NCI-H2171 treated with DMSO at 0.1 percent for 48 hours (cell line): ENCODE measurements at places on chromosomes 7 and 10.

- no peak for DNase-seq
Observed at GRCh38 chr7:39691821-39692220, 68.4 kb downstream of the RALA start.

- no peak for DNase-seq
Observed at GRCh38 chr7:84948634-84949033, 238.2 kb downstream of the SEMA3D start.

DNA sequence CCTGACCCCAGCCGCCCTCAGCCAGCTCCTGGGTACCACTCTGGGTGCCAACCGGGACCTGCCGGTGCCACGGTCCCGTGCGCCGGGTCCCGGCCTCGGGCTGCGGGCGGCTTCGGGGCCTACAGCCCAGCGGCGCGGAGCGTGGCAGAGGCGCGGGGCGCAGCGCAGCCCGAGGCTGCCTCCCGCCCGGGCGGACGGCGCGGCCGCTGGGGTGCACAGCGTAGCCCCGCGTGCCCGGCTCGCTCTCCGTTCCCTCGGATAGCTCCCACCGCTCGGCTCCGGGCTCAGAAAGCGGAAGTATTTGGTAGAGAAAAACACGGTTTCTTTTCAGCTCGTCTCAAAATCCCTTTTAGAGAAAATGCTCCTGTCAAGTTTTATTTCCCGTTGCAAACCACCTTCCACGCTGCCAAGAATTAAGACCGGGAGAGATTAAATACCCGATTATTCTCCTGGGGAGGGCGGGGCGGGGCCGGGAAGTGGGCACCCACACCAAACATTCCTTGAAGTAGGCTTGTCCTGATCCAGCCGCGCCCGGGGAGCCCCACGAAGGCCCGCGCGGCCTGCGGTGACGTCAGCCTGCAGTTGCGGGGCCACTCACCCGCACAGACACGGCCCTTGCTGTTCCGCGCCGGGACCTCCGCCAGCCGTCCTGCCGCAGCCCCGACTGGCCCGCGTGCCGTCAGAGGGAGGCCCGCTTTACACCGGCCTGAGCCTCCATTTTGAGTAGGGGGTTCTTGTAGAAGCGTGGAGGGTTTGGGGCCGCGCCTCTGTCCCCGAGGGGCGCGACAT lies 7.2 kb downstream of the HOXA13 start:
- DNase-seq, result no peak

- DNase-seq, result no peak
Observed at GRCh38 chr10:12480440-12480839, 131.1 kb downstream of the CAMK1D start.

GRCh38 chr7:20438694-20439376 lies 108.1 kb downstream of the ITGB8 start:
- DNase-seq, result no peak

DNA sequence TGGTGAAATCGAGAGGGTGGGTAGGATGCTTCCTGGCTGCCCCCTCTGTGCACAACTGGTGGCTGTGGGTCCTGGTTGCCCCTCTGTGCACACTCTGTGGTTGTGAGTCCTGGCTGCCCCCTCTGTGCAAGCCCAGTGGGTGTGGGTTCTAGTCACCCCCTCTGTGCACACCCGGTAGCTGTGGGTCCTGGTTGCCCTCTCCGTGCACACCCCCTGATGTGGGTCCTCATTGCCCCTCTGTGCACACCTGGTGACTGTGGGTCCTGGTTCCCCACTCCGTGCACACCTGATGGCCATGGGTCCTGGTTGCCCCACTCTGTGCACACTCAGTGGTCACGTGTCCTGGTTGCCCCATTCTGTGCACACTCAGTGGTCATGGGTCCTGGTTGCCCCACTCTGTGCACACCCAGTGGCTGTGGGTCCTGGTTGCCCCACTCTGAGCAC lies 20.3 kb upstream of the RET start:
- DNase-seq, result no peak

DNA sequence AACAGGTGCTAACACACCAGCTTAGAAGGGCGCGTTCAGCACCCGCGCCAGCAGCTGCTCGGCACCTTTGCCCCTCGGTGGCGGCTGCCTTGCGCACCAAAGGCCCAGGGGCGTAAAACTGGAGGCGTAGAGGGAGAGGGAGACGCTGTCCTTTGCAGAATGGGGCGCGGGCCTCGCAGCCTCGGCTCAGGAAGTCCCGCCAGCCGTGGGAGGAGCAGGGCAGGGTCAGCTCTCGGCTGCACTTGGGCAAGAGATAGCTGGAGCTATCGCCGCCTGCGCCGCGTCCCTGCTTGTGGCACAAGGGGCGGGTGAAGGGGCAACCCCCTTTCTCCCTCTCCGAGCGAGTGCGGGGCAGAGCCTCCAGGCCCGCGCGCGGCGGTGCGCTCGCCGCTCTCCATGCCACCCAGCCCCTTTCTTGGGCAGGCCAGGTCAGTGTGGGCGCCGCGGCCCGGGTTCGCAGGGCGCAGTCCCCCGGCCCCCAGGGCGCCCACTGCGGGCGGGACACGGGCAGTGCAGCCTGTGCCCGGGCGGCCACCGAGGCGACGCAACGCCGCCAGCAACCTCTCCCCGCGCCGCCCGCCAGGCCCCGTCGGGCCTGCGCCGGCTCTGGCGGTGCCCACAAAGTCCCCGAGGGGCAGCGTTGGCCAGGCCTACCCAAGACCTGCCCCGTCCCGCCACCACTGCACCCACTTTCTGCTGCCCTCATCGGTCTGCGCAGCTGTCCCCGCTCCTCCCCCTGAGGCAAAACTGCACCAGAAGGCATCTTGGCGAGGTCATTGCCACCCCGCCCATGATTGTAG lies 4.1 kb downstream of the NEUROD6 start:
- no peak for DNase-seq

DNA sequence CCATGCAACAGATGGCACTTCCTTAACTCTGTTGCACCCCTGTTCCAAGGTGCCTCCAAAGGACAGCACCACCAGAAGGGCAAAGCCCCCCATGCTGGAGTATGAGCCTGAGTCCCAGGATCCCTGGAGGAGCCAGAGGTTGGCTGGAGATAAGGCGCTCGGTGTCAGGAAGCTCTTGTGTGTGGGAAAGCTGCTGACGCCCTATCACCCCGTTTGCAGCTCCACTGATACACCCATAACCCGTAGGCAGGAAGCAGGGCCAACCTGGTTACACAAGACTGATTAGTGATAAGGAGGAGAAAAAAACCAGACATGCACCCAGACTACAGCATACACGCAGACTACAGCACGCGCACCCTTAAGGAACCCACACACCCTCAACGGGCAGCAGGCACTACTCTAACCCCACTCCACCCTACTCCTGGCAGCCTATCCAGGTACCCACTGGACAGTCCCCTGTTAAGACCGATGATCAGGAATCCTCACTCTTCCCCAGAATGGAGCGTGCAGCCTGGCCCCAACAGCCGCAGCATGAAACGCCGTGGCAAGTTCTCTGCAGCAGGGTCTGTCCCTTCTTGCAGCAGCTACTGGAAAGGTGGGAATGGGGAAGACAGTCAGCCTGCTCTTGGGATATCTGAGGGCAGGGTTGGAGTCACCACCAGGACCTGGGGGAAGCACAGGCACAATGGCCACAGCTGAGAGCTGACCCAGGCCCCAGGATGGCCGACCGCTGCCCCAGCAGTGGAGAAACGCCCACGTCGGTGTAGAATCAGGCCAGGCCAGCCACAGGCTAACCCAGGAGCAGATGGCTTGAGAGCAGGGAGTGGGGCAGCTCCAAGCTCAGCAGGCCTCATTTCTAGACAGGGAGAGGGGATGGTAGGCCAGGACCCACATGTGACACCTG lies 38.3 kb upstream of the TUBB8 start:
- no peak for DNase-seq

DNA sequence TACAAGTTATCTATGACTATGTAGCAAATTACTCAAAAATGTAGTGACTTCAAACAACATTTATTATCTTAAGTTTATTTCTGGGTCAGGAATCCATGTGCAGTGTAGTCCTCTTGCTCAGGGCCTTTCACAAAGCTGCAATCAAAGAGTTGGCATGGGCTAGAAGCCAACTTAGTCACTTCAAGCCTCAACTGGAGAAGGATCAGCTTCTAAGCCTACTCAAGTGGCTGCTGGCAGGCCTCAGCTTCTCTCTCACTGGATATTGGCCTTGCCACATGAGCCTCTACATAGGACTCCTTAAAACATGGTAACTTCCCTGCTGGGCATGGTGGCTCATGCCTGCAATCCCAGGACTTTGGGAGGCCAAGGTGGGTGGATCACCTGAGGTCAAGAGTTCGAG lies 5.0 kb upstream of the NFE2L3 start:
- DNase-seq, result no peak

DNA sequence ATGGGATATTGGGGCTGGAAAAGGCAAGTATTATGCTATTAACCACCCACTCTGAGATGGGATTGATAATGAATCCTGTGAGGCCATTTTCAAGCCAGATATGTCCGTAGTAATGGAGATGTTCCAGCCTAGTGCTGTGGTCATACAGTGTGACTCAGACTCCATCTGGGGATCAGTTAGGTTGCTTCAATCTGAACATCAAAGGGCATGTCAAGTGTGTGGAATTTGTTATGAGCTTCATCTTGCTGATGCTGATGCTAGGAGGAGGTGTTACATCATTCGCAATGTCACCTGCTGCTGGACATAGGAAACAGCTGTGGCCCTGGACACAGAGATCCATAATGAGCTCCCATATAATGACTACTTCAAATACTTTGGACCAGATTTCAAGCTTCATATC lies 144.7 kb downstream of the PLCE1 start:
- no peak for DNase-seq

GRCh38 chr7:142557971-142558582 lies 191.2 kb upstream of the PRSS1 start:
- peak; percentile 6 for DNase-seq

- DNase-seq, result peak; percentile 92
Observed at GRCh38 chr7:92447345-92448204, at the start of gene GATAD1. Gene GATAD1, plus strand, starts transcription at chr7:92447482. Its CDS starts 248 bp downstream, at chr7:92447730.

- DNase-seq, result no peak
Observed at GRCh38 chr10:106044503-106044902, 1120.0 kb downstream of the SORCS1 start.

- DNase-seq, result no peak
Observed at GRCh38 chr10:3836222-3836820, 51.3 kb upstream of the KLF6 start.

GRCh38 chr7:151013733-151014497 lies 10.4 kb downstream of the ATG9B start:
- no peak for DNase-seq

DNA sequence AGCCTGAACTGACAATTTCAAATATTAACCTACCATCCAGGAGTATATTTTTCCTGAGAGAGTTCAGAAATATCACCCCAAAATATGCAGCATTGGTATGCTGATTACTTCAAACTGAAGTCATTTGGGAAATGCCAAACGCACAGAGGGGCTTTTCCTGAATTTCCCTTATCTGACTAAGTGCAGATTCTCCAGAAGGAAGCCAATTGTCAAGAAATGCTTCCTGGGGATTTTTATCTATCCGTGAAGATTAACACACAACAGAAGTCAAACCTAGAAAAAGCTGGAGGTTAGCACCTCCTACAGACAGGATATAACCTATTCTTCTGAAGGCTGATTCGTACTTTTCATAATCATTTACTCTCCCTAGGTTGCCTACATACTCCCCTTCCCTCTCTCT lies 91.0 kb downstream of the AKR1D1 start:
- no peak for DNase-seq

- peak; percentile 65 for DNase-seq
Observed at GRCh38 chr7:26398427-26398755, 106.7 kb downstream of the SNX10 start.

GRCh38 chr10:58356756-58357155 lies 21.9 kb downstream of the UBE2D1 start:
- DNase-seq, result no peak

- DNase-seq, result no peak
Observed at GRCh38 chr10:99232360-99232999, 3.2 kb downstream of the HPSE2 start.

GRCh38 chr7:101127460-101128039 lies 646 bp downstream of the SERPINE1 start:
- no peak for DNase-seq

DNA sequence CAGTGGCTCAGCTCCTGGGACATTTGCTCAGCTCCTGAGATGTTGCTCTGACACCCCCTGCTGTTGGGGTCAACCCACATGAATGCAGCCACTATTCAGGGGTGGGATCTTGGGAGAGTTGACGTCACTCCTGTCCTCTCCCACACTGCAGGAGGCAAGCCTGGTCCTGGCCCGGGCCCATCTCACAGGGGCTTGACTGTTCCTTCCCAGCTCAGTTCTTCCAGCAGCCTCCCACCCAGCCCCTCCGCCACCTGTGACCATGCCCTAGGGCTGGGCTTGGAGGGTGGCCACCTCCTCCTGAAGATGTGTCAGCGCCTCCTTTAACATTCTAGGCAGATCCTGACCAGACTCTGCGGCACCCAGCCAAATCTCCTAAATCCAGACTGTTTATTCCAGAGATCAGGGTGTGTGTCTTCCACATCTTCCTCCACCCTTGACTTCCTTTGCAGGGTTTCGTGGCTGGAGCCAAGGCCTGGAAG lies 19.1 kb upstream of the OPALIN start:
- DNase-seq, result no peak

GRCh38 chr7:141430455-141431139 lies 120.6 kb upstream of the AGK start:
- DNase-seq, result no peak

DNA sequence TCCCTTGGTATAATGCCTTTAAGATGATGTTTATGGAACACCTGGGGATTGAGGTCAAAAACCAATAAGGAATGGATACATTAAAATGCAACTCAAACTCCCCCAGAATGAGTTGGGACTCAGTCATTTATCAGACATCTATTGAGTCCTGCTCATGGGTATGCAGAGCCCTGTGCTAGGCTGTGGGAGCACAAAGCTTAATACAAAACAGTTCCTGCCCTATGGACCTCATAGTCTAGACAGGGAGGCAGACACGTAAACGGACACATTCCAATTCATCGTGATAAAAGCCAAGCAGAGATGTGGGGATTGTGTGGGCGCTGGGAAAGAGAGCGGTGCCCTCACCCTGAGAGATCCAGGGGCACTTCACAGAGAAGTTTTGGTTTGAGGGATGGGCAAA lies 181.7 kb downstream of the PTEN start:
- DNase-seq, result no peak

- DNase-seq, result no peak
Observed at GRCh38 chr7:69002416-69002815, 595.9 kb upstream of the AUTS2 start.

- no peak for DNase-seq
Observed at GRCh38 chr7:51764976-51765375, 448.4 kb upstream of the COBL start.

GRCh38 chr10:79438021-79438698 lies 7.3 kb downstream of the ZCCHC24 start:
- DNase-seq, result no peak

DNA sequence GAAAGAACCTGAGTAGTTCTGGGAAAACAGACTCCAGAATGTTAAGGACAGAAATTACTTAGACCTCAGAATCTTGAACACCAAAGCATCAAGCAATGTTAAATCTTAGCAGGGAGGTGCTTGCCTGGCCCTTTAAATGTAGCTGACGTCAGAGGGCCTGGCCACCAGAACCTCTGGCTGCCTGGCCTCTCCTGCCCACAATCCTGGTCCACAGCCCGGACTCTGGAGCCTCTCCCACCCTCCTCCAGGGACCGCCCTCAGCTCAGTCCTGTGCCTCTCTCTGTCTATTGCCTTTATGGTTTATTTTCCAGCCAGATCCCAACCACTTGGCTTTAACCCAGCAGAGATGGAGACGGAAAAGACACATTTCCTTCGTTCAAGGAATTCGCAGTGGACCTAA lies 42.2 kb upstream of the EGR2 start:
- DNase-seq, result no peak
